Activated CD4-positive, alpha-beta T cell treated with anti-CD3 and anti-CD28 coated beads, Interleukin-2, amount 50 U/mL, for 4 hours (primary cell): ENCODE measurements at places on chromosomes 16 and 17.

DNA sequence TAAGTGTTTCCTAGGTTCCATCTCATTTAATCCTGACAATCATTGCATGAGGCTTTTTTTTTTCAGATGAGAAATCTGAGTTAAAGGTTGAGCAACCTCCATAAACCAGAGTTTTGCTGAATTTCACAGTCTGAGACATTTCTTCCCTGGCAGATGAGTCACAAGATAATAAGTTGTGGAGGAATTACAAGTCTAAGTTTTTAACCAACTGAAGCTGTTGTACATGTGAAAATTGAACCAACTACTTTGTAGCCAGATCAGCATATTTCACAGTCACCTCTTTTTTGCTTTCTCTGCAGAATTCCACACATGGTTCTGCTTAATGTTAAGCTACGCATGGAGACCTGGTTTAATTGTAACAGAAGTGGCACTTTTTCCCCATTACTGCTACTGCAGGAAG is 765.6 kb downstream of the CDH11 start:
- no peak for DNase-seq

GRCh38 chr16:72983241-72983640 is 64.7 kb downstream of the ZFHX3 start:
- no peak for DNase-seq

GRCh38 chr17:56638591-56639051 is 45.1 kb downstream of the NOG start:
- DNase-seq, result no peak

- DNase-seq, result no peak
Measured at GRCh38 chr16:22220069-22220440, 14.0 kb downstream of the EEF2K start.

DNA sequence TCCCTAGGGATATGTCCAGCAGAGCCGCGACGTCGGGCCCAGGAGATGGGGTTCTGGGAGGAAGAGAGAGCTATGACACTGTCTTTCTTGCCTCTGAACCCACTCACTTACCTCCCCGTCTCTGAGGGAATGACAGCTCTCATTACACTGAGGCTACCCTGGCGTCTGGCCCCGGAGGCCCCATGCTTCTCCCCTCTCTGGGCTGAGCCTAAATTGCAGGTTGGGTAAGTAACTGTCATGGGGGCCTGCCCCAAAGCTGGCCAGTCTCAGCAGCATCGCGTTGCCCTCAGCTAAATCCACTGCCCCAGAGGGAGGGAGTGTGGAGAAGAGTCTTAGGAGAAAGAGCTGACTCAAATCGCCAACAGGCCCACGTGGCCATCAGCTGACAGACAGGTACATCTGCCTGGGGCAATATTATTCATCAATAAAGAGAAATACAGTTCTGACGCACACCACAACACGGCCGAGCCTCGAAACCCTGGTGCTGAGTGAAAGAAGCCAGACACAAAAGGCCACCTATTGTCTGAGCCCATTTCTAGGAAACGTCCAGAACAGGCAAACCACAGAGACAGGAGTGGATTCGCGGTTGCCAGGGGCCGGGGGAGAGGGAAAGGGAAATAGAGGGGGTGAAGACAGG is 156.4 kb downstream of the C16orf95 start:
- DNase-seq, result no peak

GRCh38 chr16:66696669-66697630 is at the start of gene CMTM4:
CMTM4 (minus strand) TSS chr16:66696743; CDS start chr16:66696525, 218 bp downstream.
- peak; percentile 62 for DNase-seq

- DNase-seq, result no peak
Measured at GRCh38 chr16:82947698-82948097, 320.9 kb downstream of the CDH13 start.

GRCh38 chr16:73113336-73113735 is 65.4 kb upstream of the ZFHX3 start:
- DNase-seq, result no peak

GRCh38 chr17:77479372-77480198 is 338.8 kb downstream of the SEC14L1 start:
- DNase-seq, result no peak

DNA sequence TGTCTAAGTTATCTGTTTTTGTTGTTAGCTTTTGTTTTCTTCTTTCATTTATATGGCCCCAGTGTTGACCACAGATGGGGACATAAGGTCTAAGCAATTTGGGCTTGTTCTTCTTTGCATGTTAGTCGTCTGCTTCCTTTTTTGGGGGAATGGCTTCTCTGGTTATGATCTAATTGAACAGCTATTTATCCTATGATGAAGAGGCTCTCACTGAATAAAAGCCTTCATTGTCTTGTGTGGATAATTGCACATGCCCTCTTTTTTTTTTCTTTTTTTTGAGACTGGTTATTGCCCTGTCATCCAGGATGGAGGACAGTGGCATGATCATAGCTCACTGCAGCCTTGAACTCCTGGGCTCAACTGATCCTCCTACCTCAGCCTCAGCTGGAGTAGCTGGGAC is 13.7 kb downstream of the SMARCE1 start:
- no peak for DNase-seq

DNA sequence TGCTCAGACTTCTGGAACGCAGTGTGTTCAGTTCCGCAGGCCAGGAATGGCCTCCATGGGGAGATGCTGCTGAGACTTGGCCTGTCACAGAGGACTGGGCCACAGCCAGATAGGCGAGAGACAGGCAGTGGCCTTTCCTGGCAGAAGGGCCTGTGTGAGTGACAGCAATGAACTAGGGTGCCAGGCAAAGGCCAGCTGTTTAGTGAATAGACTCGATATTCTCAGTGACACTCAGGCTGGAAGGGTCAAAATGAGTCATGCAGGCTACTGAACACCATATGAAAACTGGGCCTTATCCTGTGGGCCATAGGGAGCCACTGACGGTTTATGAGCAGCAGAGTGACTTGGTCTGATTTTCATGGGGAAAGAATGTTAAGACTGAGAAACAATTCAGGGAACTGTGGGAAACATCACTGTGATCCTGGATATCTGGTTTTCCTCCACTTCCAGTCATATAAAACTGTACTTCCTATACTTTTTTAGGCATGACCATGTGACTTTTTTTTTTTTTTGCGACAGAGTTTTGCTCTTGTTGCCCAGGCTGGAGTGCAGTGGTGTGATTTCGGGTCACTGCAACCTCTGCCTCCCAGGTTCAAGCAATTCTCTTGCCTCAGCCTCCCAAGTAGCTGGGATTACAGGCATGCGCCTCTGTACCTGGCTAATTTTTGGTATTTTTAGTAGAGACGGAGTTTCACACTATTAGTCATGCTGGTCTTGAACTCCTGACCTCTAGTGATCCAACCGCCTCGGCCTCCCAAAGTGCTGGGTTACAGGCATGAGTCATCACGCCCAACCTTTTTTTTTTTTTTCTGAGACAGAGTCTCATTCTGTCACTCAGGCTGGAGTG is 5.2 kb upstream of the NUBP1 start:
- DNase-seq, result peak; percentile 34

DNA sequence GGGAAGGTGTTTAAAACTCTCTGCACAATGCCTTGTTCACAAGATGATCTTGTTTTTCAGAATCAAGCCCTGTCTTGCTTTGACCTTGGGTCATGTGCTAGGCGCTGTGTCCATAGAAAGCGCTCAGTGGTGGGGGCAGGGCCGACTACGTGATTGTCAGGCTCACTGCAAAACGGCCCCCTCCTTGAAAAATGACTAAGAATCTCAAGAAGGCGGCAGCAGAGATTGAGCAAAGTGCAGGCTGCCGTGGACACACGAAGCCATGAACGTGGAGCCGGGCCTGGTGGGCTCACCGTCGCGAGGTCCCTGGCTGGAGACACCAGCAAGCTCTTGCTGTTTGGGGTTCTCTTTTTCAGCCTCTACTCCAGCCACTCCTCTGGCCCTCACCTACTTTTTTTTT is 10.2 kb downstream of the ATP2C2 start:
- DNase-seq, result no peak

DNA sequence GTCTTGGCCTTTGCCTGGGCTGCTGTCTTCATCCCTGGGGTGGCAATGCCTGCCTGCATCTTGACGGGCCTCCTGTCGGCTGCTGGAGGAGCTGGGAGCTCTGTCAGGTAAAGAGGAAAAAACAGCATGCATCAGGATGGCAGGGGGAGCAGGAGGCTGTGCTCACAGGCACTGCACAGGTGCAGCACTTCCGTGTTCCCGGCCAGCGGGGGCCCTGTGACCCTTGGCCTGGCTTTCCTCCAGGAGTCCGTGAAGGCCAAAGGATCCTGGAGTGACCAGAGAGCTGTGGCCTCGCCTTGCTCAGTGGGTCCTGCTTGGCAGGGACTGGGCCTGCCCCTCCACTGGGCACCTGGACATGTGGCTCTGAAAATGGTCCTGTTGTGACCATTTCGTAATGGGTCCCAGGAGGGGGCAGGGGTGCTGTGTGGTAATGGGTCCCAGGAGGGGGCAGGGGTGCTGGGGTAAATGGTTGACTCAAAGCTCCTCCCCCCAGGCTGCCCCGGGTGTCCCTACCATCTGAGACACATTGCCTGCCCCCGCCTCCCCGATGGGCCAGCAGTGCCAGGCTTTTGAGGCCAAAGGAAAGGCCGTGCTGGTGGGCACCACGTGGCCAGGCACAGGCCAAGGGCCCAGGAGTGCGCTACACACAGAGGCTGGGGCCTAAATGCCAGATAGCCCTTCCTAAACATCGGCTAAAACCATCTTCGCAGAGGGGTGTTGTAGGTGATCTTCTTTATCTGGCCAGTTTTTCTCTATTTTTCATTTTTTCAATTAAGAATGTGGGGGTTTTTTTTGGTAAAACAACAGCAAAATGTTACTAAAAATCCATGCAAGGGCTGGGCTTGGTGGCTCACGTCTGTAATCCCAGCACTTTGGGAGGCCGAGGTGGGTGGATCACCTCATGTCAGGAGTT is 4.0 kb upstream of the FASN start:
- DNase-seq, result no peak

DNA sequence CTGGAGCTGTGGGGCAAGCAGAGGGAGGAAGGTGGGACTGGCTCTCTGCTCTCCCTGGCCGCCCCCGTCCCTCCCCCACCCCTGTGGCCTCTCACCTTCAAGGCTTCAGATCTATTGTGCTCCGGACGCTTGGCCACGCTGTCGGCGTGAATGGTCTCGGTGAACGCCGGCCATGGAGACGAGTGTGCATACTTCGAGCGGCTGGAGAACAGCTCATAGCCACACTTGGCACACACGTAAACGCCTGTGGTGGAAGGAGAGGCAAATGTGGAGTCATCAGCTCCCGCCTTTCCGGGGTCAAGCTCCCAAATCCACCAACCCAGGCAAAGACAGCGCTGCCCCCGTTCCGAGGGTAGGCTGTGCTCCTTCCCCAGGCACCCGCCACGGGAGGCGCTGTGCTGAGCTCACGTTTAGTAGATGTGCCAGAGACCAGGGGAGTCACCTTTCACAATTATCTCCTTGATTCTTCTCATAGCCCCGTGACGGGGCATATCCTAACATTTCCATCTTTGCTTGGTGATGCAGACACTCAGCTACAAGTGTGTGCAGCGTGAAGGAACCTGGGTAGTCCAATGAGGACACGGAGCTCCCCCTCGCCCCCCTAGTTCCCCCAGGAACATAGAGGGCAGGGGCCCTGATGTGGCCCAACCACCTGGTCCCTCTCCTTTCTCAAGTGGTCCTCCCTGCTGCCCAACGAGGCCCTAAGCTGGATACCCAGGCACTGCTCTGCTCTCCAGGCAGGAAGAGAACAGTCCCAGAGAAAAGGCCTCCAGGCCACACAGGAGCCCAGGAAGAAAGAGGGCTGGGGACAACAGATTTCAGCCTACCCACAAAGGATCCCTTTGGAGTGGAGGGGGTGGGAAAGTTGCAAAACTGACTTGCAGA is 1.6 kb downstream of the MSRB1 start:
- DNase-seq, result no peak

DNA sequence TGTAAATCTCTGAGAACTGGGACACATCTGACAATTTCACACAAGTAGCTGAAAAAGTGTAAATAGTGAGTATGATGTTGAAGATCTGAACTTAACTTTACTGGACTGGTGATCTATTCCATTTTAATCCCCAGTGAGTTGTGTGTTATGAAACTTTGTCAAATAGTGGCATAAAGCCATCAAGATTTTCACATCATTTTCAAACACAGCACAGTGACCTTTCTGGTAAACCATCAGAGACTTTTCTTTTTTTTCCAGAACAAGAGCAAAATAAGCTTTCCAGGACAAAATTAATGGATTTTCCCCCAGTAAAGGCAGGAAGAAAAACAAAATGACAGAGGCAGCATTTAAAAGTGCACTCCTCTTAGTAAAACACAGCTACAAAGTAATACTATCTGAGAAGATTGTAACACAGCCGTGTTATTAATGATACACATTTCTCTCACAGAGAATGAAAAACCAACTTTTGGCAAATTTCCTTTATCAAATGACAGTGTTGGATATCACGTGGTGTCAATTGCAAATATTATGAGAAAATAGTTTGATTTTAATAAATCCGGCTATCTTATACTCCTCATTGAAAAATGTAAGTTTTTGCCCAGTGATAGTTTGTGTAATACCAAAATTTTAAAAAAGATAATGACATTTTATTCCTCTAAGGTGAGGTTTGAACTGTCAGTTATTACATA is 16.8 kb upstream of the COL1A1 start:
- no peak for DNase-seq

DNA sequence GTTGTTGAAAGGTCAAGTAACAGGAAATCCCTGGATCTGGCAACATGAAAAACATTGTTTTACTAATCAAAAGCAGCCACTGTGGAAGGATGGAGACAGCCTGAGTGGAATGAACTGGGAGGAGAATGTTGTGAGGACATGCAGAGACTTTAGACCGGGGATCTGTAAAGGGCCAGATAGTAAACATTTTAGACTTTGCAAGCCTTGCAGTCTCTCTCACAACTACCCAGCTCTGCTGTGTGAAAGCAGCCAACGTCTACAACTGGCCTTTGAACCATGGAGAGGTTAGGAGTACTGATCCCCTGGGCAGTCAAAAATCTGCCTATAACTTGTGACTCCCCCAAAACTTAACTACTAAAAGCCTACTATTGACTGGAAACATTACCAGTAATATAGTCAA is 41.5 kb upstream of the TOM1L1 start:
- DNase-seq, result no peak

DNA sequence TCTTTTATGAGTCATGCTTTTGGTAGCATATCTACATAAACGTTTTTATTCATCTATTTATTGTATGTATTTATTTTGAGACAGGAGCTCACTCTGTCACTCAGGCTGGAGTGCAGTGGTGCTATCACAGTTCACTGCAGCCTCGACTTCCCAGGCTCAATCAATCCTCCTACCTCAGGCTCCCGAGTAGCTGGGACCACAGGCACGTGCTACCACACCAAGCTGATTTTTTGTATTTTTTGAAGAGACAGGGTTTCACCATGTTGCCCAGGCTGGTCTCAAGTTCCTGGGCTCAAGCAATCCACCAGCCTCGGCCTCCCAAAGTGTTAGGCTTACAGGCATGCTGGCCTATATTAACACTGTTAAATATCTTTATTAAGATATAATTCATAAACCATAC is 20.4 kb upstream of the IL4R start:
- DNase-seq, result no peak
